ENCODE measurements at places on chromosomes 3 and 15.

DNA sequence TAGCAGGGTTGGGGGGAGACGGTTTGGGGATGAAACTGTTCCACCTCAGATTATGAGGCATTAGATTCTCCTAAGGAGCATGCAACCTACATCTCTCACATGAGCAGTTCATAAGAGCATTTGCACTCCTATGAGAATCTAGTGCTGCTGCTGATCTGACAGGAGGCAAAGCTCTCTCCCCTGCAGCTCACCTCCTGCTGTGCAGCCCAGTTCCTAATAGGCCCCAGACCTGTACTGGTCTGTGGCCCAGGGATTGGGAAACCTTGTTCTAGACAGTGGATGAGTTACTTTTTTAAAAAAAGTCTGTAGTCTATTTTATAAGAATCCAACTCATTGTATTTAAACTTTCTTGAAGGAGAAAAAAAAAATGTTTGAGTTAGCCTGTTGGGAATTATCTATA is 100.0 kb downstream of the HHLA2 start:
- peaks cover 28% of the 10 kb centered on the region for H3K27me3 ChIP-seq
- H3K27ac ChIP-seq = no peak overlapping the region
- no peak for DNase-seq

DNA sequence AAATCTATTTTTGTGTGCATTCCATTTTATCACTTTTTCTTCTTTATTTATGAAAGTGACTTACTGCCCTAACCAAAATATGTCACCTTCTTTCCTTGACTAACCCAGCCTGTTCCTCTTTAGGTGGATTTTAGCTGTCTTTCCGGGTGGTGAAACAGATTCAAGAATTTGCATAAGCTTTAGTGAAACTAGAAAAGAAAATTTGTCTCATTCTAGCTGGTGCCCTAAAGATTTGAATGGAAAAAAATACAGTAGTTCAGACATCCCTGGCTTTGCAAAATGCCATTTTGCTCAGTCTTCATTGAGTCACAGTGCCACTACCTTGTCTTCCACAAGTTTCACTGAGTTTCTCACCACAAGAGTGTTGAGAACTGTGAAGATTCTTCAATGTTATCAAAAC is 28.2 kb upstream of the CCDC50 start:
- no peaks in the 10 kb centered on the region for H3K4me1 ChIP-seq
- H3K27ac ChIP-seq = no peak overlapping the region
- no peak for DNase-seq
- no peak overlapping the region for H3K4me3 ChIP-seq
- H3K27me3 ChIP-seq = no peaks in the 10 kb centered on the region

DNA sequence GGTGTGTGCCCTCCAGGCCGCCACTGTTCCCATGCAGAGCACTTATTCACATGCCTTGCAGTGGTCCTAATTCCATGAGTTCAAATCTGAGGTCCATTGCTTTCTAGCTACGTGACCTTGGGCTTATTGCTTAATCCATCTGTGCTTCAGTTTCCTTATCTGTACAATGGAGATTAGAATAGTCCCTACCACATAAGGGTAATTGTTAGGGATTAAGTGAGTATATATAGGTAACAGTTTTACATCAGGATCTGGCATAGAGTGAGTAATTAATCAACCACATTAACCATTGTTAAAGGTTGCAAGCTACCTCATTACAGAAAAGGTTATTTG is 7.6 kb downstream of the CPN2 start:
- DNase-seq = no peak
- H3K36me3 ChIP-seq = no peaks in the 10 kb centered on the region
- peaks cover 57% of the 10 kb centered on the region for H3K27me3 ChIP-seq
- H3K4me3 ChIP-seq = no peak overlapping the region
- no peak overlapping the region for H3K27ac ChIP-seq
- no peaks in the 10 kb centered on the region for H3K4me1 ChIP-seq

- DNase-seq = no peak
- no peak overlapping the region for H3K4me3 ChIP-seq
- no peaks in the 10 kb centered on the region for H3K27me3 ChIP-seq
- no peak overlapping the region for H3K27ac ChIP-seq
Observed at GRCh38 chr3:63355809-63356208, 77.7 kb downstream of the SYNPR start.

GRCh38 chr15:80309769-80310384 is 57.9 kb upstream of the CTXND1 start:
- H3K36me3 ChIP-seq = no peaks in the 10 kb centered on the region
- no peaks in the 10 kb centered on the region for H3K4me1 ChIP-seq
- H3K4me3 ChIP-seq = no peak overlapping the region
- DNase-seq = no peak

GRCh38 chr15:20345401-20345958 is 196.1 kb downstream of the GOLGA6L6 start:
- DNase-seq = no peak
- no peak overlapping the region for H3K4me3 ChIP-seq
- H3K27ac ChIP-seq = no peak overlapping the region
- H3K27me3 ChIP-seq = no peaks in the 10 kb centered on the region
- H3K4me1 ChIP-seq = no peaks in the 10 kb centered on the region

DNA sequence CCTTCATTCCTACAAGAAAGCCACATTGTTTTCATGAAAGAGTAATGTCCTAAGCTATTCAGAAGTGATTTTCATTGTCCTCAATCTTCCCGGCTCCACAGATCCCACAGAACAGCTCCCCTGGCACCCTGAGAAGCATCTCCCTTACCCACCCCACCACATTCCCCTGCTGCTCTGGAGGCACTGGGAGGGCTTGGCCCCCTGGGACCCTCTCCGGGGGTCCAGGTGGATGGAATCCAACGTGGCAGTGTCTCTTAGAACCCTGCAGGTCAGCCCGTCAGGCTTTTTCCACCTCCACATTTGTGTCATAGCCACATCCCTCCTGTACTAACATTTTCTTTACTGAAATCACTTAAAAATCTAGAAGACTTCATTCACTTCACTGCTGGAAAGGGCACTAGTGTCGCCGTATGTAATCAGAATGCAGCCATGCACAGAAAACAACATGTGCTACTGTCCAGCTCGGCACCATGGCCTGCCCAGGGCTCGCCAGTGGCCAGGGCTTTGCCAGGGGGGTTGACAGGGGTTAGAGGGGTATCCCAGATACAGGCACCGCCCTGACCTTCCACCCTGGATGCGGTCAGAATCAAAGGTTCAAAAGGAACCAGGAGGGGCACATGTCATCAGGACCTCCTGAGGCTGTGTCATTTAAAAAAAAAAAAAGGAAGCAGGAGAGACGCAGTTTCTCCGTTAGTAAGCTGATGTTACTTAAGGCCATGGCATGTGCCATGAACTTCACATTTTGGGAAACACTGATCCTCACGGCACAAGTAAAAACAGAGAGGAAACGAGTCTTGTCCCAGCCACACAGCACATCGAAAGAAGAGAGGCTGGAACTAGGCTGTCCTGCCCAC is 106.3 kb downstream of the LSM3 start:
- no peak overlapping the region for H3K4me3 ChIP-seq
- H3K36me3 ChIP-seq = no peaks in the 10 kb centered on the region
- no peak overlapping the region for H3K27ac ChIP-seq
- no peaks in the 10 kb centered on the region for H3K4me1 ChIP-seq

DNA sequence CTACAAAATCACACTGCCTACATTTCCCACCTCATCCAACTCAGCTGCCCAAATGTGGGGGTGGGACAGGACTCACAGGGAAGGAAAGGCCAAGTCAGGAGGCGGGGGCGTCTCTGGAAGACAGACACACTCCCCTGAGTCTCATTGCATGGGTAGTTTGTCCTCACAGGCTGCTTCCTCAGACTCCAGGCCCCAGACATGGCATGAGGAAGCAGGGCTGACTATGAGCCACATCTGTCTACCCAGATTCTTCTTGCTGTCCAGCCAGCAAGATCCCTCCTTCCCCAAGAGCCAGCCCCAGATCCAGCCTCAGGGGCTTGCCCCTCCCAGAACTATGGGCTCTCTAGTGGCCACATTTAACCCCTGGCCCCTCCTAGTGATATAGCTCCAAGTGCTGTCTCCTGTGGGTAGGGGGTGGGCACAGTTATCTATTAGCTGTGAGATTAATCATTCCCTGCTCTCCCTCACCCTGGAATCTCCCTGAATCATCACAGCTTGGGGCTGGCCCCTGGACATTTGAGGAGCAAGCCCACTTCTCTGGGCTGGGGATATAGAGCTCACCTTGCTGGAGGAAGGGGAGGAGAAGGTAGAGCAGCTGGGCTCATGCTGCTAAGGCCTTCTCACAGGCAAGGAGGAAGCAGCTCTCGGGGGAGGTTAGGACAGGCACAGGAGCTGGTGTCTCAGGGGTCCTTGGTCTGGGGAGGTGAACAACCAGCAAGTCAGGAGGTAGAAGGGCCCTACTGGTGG is 2.1 kb upstream of the CCDC33 start:
- H3K36me3 ChIP-seq = no peaks in the 10 kb centered on the region
- H3K4me3 ChIP-seq = no peak overlapping the region
- H3K4me1 ChIP-seq = no peaks in the 10 kb centered on the region
- peaks cover 36% of the 10 kb centered on the region for H3K27me3 ChIP-seq

- H3K27me3 ChIP-seq = no peaks in the 10 kb centered on the region
- DNase-seq = no peak
- H3K4me3 ChIP-seq = no peak overlapping the region
- peak overlapping the region; percentile 20 for H3K27ac ChIP-seq
- H3K36me3 ChIP-seq = peaks cover 41% of the 10 kb centered on the region
- H3K4me1 ChIP-seq = peaks cover 7% of the 10 kb centered on the region
Observed at GRCh38 chr3:186994000-186994955, 64.0 kb downstream of the ST6GAL1 start.

DNA sequence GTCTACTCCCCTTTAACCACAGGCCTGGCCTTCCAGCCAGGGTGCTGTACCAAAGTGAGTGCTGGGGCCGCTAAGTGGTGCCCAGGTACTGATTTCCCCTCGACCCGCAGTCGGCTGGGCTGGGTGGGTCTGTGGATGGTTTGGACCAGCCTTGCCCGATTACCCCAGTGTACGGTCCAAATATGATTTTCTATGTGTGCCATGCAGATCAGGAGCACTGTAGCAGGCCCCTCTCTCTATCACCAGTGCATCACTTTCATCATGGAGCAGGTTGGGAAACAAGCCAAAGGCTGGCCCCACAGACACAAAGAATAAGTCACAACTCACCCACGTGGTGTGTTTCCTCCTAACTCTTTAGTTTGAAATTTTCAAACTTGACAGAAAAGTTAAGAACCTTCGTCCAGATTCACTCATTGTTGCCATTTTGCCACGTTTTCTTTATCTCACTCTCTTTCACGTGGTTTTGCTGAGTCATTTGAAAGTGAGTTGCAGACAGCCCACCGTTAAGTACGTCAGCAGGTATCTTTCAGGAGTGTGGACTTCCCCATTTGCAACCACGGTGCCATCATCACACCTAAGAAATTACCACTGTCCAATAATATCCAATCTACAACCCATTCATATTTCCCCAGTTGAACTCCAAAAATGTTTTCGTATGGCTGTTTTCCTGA is 37.0 kb downstream of the ZNF710 start:
- peak; percentile 37 for DNase-seq
- H3K4me3 ChIP-seq = no peak overlapping the region
- peaks cover 61% of the 10 kb centered on the region for H3K4me1 ChIP-seq
- peaks cover 9% of the 10 kb centered on the region for H3K36me3 ChIP-seq
- no peaks in the 10 kb centered on the region for H3K27me3 ChIP-seq

DNA sequence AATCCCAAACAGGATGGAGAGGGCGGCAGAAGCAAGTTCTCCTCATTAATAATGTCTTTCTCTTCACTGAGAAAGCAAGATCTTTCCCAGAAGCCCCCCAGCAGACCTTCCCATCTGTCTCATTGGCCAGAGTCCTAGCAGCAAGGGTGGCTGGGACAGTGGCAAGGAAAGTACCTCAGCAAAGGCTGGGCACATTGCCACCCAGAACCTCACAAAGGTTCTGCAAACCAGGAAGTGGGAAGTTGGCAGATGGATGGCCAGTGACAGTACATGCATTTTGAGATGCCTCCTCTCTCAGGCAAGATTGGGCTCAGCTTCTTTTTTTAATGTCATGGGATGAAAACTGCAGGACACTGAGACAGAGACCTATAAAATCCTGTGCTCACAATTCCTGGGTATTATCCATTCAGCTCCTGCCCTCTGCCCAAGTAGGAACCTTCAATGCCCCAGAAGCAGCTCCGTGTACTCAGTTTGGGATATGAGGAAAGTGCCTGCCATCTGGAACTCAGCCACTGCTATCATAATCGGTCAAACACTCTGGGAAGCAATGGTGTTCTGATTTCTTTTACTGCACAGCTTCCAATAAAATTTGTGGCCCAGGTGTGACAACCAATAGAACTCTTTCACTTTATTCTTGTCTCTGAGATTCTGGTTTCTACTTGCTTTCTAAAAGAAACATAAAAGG is 25.5 kb downstream of the DPH3 start:
- H3K27me3 ChIP-seq = no peaks in the 10 kb centered on the region
- H3K4me3 ChIP-seq = no peak overlapping the region
- no peaks in the 10 kb centered on the region for H3K36me3 ChIP-seq

DNA sequence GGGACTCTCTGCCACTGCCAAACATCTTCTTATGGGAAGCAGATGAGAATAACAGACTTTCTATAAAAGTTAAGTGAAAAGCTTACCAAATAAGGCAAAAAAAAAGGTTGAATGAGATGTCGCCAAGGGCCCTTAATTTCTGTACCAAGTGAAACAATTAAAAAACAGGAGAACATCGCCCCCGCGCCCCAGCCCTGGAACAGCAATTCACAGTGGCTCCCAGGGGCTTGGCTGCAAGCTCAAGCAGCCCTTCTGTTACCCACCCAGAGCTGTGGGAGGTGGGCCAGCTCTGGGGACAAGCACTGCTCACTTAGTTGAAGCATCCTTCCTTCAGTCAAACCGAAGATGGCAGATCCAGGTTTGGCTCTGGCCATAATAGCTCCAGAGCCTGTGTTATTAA is 208.0 kb downstream of the ERC2 start:
- no peaks in the 10 kb centered on the region for H3K27me3 ChIP-seq
- H3K27ac ChIP-seq = no peak overlapping the region
- no peaks in the 10 kb centered on the region for H3K4me1 ChIP-seq
- H3K4me3 ChIP-seq = no peak overlapping the region
- no peak for DNase-seq
- H3K36me3 ChIP-seq = no peaks in the 10 kb centered on the region

- H3K36me3 ChIP-seq = no peaks in the 10 kb centered on the region
- no peak overlapping the region for H3K27ac ChIP-seq
- peaks cover 8% of the 10 kb centered on the region for H3K27me3 ChIP-seq
- H3K4me3 ChIP-seq = no peak overlapping the region
- H3K4me1 ChIP-seq = no peaks in the 10 kb centered on the region
- DNase-seq = no peak
Observed at GRCh38 chr15:82587805-82588204, 47.5 kb upstream of the RPS17 start.

DNA sequence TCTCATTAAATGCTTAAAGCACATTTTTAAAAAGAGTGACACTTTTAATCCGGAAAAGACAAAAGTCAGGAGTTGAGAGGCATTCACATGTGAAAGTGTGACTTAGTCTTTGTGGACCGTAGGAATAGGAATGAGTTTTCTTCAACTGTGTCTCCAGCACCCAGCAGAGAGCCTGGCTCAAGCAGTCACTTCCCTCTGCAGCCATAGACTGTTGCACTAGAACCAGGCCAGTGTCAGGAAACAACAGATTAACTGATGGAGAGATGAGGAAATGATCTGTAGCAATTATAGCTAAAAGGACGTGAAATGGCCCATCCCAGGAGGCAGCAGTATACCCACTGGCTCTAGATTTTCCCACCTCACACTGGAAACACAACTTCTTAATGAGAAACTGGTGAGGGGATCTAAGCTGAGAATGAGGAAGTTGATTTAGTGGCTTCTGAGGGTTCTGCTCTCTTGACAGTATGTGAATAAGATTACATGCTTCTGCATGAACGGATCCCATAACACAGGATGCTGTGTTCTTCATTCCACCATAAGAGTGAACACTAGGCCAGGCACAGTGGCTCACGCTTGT is 19.8 kb downstream of the CFAP92 start:
- H3K4me1 ChIP-seq = peaks cover 3% of the 10 kb centered on the region
- H3K36me3 ChIP-seq = no peaks in the 10 kb centered on the region
- no peak overlapping the region for H3K27ac ChIP-seq
- no peak overlapping the region for H3K4me3 ChIP-seq
